ENCODE measurements at places on chromosomes 7 and 10.

DNA sequence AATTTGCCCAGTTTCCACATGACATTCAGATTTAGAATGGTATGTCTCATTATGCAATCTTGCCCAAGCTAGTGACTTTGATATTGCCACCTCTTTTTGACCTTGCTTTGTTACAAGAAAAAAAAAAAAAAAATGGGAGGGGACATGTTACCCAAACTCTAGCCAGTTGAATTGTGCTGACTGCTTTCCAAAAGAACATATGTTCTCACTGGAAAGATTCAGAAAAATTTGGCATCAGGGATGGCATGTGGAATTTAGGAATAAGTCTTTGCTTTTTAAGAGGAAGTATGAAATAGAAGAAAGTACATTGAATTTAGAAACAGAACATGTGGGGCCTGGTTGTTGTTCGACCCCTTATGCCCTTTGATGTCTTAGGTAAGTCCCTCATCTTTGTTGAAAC is 846.8 kb downstream of the NRG3 start:
- DNase-seq: no peak

DNA sequence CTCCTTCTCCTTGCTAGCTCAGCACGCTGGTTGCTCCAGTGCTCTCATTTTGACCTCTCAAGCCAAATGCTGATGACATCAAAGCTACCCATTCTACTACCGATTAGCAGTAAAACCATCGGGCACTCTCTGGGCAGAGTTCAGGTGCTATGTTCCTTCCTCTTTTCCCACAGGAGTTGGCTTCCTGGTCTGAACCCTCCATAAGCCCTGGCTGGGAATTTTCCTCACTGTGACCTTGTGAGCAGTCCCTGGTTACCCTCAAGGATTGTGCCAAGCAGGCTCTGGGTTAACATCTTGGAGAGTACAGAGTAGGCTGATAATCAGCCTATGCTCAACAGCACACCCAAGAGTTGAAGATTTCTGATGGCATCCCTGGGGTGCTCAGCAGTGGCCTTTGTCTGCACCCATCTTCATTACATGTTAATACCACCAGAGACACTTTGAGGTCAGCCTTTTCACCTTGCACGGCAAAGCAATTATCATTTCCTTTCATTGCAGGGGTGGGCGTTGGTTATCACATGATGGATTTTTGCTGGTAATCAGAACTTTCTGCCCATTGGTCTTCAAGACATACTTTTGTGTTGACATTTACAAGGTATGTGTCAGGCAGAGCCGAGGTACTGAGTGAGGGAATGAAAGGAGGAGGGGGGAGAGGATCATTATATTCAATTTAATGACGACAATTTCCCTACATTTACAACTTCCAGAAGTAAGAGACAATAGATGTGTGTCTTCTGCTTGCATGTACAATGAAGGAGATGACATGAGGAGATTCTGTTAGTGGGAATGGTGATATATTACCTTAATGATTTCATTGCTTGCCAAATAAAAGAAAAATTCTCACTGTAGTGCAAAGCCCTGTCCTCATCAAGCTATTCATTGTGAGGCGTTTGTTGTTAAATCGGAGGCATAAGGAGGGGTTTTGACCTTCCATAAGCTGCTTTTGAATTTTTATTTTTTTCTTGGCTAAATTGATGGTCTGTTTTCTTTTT is 452.0 kb downstream of the LRMDA start:
- no peak for DNase-seq

DNA sequence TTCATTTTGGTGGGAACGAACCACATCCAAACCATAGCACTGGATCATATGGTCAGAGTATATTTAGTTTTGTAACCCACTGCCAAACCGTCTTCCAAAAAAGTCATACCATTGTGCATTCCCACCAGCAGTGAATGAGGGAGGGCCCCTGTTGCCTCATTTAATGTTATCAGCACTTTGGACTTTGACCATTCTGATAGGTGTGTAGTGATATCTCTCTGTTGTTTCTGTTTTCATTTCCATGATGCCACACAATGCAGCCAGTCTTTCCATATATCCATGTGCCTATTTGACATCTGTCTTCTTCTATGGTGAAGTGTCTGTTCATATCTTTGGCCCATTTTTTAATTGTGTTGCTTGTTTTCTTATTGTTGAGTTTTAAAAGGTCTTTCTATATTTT is 105.0 kb upstream of the PPP2R2D start:
- peak; percentile 2 for DNase-seq

- no peak for DNase-seq
Measured at GRCh38 chr7:5383314-5384098, 40.1 kb downstream of the TNRC18 start.

DNA sequence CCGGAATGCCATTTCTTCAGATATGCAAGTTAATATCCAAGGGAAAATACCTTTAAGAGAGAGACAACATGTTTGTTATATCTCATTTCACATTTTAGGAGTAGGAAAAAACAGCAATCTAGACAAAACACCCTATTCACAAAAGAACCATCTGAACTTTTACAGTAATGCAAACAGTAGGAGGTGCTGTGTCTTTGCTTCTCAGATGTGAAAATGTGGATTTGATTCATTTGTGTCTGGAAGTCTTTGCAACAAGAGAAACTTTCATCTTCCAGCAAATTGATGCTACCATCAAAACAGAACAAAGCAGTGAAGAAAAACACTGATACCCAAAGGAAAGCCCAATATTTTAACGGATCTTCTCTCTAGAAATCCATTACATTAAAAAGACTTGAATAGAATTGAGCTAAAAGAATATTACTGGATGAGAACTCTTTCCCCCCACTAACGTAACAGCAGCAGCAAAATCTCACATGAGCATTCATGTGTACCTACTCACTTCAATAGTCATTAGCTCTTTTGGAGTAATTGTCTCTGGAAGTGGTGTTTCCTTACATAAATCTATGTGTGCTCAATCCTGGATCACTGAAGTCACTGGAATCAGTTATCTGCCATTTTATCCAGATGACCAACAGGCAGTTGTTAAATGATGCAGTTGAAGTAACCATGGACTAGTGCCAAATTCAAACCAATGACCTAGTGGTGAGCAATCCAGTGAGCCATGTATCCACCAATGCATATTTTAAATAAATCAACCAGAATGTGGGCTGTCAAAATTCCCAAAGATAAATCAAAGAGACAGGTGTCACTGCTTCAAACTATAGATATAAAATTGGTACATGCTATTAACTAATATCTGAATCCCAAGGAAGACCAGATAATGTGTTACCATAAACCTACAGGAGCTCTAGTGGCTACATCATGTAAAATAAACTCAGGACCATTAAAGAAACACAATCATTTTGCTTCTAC is 1.8 kb downstream of the SEMA3C start:
- no peak for DNase-seq

GRCh38 chr10:118102121-118102520 is 55.4 kb upstream of the RAB11FIP2 start:
- no peak for DNase-seq

DNA sequence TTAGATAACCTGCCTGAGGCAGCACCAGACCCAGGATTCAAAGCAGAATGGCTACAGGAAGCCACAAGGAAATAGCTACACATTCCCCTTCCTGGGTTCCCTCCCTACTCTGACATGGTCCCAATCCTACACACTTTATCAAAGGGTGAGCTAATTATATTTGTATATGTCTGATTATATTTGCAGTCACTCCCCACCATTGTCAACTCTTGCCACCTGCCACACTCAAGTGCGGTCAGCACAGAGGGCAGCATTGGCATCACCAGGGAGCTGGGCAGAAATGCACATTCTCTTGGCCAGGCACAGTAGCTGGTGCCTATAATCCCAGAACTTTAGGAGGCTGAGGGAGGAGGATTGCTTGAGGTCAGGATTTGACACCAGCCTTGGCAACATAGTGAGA is 114.1 kb upstream of the PDLIM1 start:
- DNase-seq: peak; percentile 40

- DNase-seq: no peak
Measured at GRCh38 chr7:45721686-45722598, 147.8 kb downstream of the ADCY1 start.

DNA sequence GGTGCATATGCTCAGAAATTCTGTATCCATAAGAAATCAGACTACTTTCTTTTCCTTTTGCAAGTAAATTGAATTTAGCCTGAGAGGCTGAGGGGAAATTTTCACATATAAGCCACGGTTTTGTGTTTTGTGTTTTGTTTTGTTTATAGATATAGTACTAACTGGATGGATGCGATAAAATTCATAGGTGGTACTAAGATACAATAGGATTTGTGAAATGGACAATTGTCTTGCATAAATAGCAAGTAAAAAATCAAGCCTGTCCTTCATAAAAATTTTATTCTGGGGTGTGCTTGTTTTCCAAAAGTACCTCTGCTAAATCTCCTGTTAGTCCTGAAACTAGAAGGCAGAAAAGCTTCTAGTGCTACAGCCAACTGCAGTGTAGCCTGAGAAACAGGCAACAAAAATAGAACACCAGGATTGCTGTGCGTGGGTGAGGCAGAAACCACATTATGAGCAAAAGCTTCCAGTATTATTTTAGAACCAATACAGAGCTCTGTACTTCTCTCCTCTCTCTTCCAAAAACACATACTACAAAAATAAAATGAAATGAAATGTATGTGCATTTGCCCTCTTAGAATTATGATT is 634 bp upstream of the HDAC9 start:
- DNase-seq: no peak

DNA sequence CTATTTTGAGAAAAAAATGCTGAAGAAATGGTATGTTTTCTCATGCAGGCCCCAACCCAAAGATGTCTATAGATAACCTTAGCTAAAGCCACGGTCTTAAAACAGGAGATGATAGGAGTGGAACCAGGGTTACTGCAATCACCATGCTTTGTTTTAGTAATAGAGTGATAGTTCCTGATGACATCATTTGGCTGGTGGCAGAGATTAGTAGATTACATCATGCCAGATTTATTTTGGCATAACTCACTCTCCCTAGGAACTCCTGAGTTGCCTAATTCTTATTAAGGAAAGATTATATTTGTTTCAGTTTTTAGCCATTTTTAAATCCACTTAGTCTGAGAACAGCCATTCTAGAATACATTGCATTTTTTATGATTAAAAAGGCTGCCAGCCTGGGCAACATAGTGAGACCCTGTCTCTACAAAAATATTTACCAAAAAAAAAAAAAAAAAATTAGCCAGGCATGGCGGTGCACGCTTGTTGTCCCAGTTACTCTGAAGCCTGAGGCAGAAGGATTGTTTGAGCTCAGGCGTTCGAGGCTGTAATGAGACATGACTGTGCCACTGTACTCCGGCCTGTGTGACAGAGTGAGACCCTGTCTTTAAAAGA is 17.8 kb downstream of the ENO4 start:
- no peak for DNase-seq

- DNase-seq: no peak
Measured at GRCh38 chr10:17394854-17395253, 59.5 kb downstream of the ST8SIA6 start.

DNA sequence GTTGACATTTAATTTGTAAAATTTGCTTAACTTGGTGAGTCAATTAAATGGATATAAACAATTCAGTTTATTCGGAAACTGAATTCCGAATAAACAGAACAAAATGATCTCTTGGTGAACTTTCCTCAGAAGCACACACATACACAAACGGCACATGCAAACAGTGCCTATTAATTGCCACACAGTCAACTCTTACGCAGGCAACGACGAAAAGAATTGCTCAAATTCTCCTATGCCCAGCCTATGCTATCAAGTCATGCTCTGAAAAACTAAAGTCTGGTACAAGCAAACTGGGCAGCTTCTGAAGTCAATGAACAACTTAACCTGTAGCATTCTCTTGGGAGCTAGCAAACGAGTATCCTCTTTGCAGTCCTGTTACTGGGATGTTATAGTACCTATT is 38.8 kb upstream of the ASL start:
- DNase-seq: no peak

- no peak for DNase-seq
Measured at GRCh38 chr7:150968056-150968733, 9.9 kb downstream of the KCNH2 start.

DNA sequence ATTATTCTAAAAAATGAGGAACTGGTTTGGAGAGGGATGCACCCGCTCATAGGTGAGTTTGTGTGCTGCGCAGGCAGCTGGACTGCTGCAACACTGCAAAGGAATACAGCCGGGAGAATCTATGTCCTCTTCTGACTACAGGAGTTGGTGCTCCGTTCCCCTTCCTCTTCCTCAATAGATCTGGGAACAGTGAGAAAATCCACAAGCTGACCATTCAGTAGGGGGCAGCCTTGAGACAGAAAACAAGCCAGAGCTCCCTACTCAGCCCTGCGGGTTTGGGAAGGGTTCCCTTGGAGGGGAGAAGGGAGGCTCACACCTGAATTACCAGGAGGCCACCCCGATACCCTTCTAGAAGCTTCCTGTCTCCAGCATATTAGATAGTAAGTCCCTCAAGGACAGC is 87.3 kb upstream of the FOXI2 start:
- DNase-seq: no peak
